ENCODE measurements at places on chromosomes 16 and 17.

DNA sequence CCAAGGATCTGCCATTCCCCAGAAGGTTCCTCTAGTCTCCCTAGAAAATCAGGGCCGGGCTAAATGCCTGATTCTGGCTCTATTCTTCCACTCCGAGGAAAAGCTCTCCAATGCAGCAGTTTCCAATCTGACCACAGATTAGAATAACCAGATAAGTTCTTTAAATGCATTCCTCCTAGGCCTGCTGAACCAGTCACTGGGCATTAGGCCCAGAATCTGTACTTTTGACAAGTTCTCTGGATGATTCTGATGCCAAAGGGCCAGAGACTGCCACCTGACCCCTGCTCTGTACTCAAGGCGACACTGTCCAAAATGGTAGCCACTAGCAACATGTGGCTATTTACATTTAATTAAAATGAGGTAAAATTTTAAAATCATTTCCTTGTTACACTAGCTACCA is 22.3 kb downstream of the MAP3K14 start:
- no peak for DNase-seq

DNA sequence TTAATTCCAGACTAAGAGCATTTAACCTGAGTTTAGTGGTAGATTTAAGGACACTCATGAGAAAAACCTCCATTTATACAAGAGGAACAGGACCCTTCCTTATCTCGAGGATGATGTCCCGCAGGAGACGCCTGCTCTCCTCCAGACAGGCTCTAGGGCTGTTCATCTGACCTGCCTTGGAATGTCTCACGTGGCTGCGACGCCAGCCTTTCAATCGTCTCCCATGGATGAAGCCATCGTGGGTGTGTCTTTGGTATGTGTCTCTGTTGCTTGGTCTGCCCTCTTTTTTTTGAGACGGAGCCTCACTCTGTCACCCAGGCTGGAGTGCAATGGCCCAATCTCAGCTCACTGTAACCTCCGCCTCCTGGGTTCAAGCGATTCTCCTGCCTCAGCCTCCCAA is 16.5 kb downstream of the CHMP6 start:
- no peak for DNase-seq

- DNase-seq, result no peak
These were observed 66.8 kb downstream of the C16orf78 start for GRCh38 chr16:49440156-49441065.

DNA sequence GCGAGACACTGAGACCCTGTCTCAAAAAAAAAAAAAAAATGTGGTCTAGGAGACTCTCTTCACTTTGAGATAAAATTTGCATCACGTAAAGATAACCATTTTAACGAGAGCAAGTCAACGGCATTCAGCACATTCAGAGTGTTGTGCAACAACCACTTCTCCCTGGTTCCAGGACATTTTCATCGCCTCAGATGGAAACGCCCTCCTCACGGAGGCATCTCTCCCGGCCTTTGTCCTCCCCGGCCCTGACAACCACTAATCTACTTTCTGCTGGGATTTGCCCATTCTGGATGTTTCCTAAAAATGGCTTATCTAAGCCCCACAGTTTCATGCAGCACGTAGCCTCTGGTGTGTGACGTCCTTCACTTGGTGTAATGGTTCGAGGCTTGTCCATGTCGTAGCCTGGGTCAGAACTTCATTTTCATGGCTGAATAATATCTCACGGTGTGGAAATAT is 6.4 kb upstream of the NPRL3 start:
- DNase-seq, result no peak

DNA sequence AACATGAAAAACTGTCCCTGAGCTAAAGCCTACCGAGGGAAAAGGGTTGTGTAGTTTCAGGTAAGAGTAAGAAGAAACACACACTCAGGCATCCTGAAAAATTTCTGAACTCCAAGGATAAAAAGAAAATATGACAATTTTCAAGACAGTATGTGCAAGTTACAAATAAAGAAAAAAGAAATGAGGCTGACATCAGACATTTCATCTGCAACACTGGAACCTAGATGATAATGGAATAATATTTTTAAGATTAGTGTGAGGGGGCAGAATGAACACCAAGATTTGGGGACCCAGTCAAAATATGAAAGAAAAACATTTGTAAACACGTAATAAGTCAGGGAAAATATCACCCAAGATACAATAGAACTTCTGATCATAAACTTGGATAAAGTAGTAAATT is 135.9 kb upstream of the PSMD7 start:
- DNase-seq, result no peak

DNA sequence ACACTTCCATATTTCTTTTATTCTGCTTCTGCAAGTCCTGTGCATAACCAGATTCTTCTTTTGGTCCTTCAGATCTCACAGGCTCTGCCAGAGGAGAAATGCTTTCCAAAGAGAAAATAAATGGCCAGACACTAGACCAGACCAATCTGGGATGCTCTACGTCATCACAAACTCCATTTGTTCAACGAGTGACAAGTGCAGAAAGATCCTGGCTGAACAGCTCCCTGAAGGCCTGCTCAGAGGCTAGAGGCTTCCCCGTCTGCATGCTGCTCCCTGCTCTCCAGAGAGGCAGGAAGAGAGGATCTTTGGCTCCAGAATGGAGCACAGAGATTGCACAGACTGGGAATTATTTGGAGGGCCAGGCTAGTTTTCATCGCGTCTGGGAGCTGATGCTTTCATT is 232.7 kb downstream of the MAF start:
- DNase-seq, result no peak

GRCh38 chr16:2467528-2468232 is 3.4 kb upstream of the NTN3 start:
- peak; percentile 56 for DNase-seq

GRCh38 chr17:27631411-27631760 is 398 bp downstream of the LGALS9 start:
- DNase-seq, result no peak

DNA sequence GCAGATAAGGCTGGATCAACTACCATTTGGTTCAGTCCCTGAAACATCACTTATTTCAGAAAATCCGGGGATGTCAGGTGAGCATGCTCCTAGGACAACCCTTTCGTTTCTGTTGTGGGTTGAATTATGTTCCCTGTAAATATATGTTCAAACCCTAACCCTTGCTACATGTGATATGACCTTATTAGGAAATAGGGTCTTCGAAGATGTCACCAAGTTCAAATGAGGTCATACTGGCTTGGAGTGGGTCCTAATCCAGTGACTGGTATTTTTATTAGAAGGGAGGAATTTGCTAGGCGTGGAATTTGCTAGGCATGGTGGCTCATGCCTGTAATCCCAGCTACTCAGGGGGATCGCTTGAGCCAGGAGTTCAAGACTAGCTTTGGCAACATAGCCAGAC is 21.3 kb downstream of the SNX20 start:
- DNase-seq, result no peak

- no peak for DNase-seq
These were observed 23.3 kb downstream of the CEP295NL start for GRCh38 chr17:78879635-78880186.

DNA sequence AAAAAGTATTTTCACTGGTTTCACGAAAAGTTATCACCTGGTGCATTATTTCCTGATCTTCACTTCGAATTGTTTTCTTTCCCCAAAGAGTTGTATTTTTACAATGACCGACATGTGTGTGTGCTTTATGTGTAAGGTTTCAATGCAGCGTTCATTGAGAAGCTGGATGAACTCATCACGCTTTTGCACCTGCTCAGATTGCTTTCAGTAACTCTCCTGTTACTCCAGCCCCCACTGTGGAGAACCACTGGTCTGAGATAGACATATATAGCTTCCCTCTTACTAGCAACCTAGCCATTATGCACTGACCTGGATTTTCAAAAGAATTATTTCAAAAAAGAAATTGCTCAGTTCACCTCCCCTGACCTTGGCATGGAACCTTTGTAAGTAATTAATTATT is 178.3 kb upstream of the CHMP6 start:
- no peak for DNase-seq

DNA sequence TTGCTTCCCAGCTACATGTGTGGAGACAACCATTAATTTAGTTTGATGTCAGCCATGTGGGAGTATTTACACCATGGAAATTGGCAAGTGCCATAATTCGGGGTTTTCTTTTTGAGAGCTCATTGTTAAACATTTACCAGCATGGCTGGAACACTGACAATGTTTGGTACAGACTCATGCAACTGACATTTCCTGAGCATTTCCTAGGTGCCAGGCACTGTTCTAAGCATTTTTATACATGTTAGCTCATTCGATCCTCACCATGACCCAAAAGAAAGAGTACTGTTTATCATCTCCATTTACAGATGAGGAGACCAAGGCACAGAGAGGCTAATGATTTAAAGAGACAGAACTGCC is 86.9 kb downstream of the FOXL1 start:
- no peak for DNase-seq

GRCh38 chr16:57830890-57831484 is 28.7 kb upstream of the KIFC3 start:
- peak; percentile 4 for DNase-seq

- no peak for DNase-seq
These were observed 113.3 kb downstream of the FTO start for GRCh38 chr16:53817117-53817755.

GRCh38 chr16:89561142-89561883 is 831 bp downstream of the RPL13 start:
- no peak for DNase-seq

GRCh38 chr17:16513873-16514272 is 21.9 kb upstream of the LRRC75A start:
- DNase-seq, result no peak

DNA sequence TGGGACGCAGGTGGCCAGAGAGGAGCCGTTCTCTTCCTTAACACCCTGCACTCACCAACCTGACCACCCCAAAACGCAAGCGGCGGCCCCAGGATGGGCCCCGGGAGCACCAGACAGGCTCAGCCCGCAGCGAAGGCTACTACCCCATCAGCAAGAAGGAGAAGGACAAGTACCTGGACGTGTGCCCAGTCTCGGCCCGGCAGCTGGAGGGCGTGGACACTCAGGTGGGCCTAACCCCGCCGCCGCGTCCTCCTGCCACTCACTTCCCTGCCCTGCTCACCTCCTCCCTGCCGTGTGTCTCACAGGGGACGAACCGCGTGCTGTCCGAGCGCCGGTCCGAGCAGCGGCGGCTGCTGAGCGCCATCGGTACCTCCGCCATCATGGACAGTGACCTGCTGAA is 4.6 kb upstream of the HSD3B7 start:
- no peak for DNase-seq

DNA sequence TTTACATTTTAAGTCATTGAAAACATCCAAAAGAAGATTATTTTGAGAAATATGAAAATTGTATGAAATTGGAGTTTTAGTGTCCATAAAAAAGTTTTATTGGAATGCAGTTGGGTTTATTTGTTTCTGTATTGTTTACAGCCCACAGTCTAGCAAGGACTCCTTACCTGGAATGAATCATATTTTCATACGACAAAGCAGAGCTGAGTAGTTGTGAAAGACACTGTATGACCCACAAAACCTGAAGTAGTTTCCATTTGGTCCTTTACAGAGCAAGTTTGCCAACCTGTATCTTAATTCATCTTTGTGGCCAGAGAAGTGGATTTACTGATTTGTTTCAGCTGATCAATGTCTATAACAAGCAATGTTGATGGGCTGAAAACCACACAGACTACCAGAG is 10.3 kb downstream of the CCL18 start:
- no peak for DNase-seq

DNA sequence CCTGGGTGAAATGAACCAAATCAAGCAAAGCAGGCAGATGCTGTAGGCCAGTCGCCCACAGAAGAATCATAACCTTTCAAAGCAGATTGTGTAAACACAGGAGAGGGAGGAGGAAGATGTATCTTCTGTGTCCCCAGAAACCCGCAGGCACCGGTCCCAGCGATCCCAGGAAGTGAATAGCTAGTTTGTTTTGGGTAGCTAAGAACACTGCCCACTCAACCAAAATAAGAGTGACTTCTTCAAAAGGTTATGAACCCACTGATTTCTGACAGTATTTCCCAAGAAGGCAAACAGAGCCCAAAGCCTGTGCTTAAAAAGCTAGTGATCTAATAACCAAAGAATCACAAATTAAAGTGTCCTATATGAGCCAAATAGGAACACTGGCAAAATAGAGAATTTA is 67.8 kb downstream of the GRIN2A start:
- no peak for DNase-seq
